ENCODE measurements at places on chromosomes 2 and 18.

- DNase-seq, result no peak
- no peaks in the 10 kb centered on the region for H3K4me1 ChIP-seq
- no peak overlapping the region for H3K27ac ChIP-seq
- H3K4me3 ChIP-seq, result no peak overlapping the region
Measured at GRCh38 chr2:70433315-70433714, 120.3 kb downstream of the TGFA start.

GRCh38 chr2:106644623-106645022, 157.5 kb downstream of the CD8B2 start:
- no peaks in the 10 kb centered on the region for H3K4me1 ChIP-seq
- H3K27me3 ChIP-seq, result no peaks in the 10 kb centered on the region
- H3K36me3 ChIP-seq, result no peaks in the 10 kb centered on the region

DNA sequence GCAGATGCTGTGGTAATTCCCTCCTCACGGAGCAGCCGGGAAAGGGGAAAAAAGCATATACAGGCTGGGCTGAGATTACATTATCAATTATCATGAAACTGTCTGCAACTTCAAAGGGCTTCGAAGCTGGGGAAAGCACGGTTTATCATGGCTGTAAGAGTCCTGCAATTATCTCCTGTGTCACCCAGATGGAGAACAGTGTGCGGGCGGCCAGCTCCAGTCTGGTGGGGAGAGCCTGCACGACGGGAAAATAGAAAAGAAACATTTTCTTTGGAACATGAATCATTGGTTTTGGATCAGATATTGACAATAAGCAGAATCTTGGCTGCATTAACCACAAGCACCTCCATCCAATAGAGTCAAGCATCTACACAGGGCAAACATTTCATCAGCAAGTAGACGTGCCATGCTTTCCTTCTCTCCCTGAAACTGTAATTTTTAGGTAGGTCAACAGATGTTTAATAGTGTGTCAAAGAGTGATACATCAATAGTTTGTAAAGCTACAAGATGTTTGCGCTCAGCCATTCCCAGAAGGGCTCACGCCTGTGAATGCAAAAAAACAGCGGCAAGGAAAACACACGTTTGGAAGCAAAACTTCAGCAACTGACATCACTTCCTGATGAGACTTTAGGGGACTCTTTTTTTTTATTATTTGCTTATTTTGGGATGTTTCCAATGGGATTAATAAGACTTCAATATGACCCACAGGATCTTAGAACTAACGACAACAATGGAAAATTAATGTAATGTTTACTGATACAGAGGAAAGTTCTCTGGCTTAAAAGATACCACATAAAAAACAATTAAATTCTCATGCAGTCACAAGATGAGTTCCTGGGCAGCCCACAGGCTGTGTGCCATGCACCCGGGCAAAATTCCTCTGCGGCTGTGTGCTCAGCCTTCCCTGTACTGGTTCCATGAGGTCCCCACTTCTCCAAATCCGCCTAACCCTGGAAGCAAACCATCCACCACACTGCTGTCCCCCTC, 111.0 kb upstream of the SALL3 start:
- no peak overlapping the region for H3K4me3 ChIP-seq
- H3K27ac ChIP-seq, result no peak overlapping the region
- no peaks in the 10 kb centered on the region for H3K36me3 ChIP-seq
- no peaks in the 10 kb centered on the region for H3K4me1 ChIP-seq

GRCh38 chr18:11880586-11881304, 27.4 kb downstream of the MPPE1 start:
- H3K27ac ChIP-seq, result no peak overlapping the region
- H3K4me1 ChIP-seq, result no peaks in the 10 kb centered on the region
- no peak for DNase-seq
- no peaks in the 10 kb centered on the region for H3K27me3 ChIP-seq
- no peaks in the 10 kb centered on the region for H3K36me3 ChIP-seq

DNA sequence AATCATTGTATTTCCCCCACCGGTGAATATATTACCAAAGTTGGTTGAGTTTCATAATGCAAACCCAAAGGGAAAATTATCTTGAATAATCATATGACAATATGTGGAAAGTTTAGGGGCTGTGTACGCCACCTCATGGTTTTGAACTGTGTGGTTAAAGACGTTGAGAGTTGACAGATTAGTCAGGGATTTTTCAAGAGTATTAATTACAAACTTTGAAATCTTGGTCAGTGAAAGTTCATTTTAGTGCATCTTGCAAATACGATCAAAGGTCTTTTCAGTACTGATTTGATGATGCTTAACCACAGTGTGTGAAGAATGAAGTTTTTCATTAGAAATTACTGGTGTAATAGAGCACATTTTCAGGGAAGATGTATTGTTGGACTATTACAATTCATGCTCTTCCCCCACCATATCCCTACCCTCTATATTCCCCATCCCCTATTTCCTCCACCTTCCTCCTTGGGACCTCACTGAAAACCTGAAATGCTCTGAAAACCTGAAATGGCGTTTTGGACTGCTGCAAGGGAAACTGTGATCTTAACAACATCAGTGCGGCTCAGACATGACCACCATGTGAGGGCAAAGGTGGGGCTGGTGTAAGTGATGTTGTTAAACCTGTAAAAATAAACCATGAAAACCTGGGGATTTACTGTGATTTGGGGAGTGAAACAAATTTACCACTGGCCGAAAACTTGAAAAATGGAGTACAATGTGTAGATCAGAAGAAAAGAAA, 4.5 kb upstream of the BCL2L11 start:
- no peak for DNase-seq
- H3K4me1 ChIP-seq, result peaks cover 41% of the 10 kb centered on the region
- H3K36me3 ChIP-seq, result no peaks in the 10 kb centered on the region

GRCh38 chr2:156896294-156896693, 361.2 kb upstream of the GALNT5 start:
- H3K36me3 ChIP-seq, result no peaks in the 10 kb centered on the region
- H3K27ac ChIP-seq, result no peak overlapping the region
- H3K4me3 ChIP-seq, result no peak overlapping the region
- no peaks in the 10 kb centered on the region for H3K27me3 ChIP-seq
- no peaks in the 10 kb centered on the region for H3K4me1 ChIP-seq

GRCh38 chr2:48755473-48755872, at the start of gene LHCGR:
Gene LHCGR, minus strand, starts transcription at chr2:48755724. Its CDS starts 53 bp downstream, at chr2:48755671.
- no peak within 1 kb of the TSS for H3K4me3 ChIP-seq
- no peak within 1 kb of the TSS for H3K27ac ChIP-seq
- no peaks in the 10 kb centered on the region for H3K4me1 ChIP-seq
- no peaks in the 10 kb centered on the region for H3K36me3 ChIP-seq
- peaks cover 7% of the 10 kb centered on the region for H3K27me3 ChIP-seq

GRCh38 chr2:137237055-137237454, 471.7 kb downstream of the THSD7B start:
- no peaks in the 10 kb centered on the region for H3K36me3 ChIP-seq
- no peaks in the 10 kb centered on the region for H3K4me1 ChIP-seq
- no peaks in the 10 kb centered on the region for H3K27me3 ChIP-seq
- no peak for DNase-seq

GRCh38 chr2:131641414-131642206, 113.9 kb downstream of the CCDC74A start:
- H3K27me3 ChIP-seq, result no peaks in the 10 kb centered on the region
- no peak overlapping the region for H3K4me3 ChIP-seq
- H3K4me1 ChIP-seq, result no peaks in the 10 kb centered on the region
- no peaks in the 10 kb centered on the region for H3K36me3 ChIP-seq
- no peak for DNase-seq

GRCh38 chr2:216752855-216753505, 57.6 kb upstream of the IGFBP5 start:
- no peak for DNase-seq
- peaks cover 49% of the 10 kb centered on the region for H3K4me1 ChIP-seq
- no peak overlapping the region for H3K4me3 ChIP-seq

DNA sequence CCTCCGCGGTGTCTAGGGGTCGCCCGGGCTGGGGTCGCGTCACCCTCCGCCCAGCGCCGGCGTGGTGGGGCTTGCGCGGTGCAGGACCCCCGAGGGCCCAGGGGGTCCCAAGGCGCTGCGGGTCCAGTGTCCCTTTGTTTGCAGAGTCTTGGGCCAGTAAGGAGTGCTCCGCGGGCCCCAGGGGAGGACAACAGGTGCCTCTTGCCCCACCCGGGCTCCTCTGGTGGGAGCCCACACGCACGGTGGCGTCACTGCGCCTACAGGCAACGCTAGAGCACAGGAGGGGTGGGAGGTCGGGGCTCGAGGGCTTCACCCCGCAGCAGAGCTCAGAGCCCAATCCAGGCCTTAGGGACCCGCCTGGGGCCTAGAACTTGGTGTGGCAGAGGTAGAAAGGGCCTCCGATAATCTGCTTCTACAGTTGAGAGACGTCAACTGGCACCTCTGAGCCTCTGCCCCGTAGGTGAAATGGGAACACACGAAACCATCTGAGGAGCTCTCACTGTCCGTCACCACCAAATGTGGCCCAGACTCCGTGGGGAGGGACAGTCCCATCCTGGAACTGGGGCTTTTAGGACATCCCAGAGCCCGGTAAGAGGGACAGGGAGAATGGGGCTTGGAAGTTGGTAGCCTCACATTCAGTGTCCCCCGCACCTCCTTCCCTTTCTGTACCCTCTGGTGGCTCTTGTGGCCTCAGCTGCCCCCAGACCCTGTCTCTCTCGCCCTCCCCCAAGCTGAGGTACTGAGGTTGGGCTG, 1.4 kb downstream of the ARID5A start:
- H3K4me3 ChIP-seq, result peak overlapping the region; percentile 94
- peak overlapping the region; percentile 97 for H3K27ac ChIP-seq
- no peaks in the 10 kb centered on the region for H3K36me3 ChIP-seq
- H3K4me1 ChIP-seq, result peaks cover 81% of the 10 kb centered on the region
- DNase-seq, result no peak

DNA sequence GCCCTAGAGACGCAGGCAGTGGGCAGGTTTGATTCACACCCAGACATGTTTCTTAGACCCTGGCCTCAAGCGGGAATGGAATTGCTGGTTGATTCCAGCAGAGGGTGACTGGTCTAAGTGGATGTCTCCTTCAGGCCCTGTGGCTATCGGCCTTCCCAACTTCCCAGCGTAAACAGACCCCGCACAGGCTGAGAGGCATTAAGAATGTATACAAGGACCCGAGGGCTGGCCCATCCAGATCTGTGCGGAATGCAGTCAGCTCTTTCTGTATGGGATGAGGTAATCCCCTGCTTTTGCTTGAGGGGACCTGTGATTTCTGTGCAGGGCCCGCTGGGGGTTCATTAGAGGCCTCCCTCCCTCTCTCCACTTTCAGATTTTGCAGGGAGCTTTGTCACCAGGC, 6.5 kb downstream of the ACKR3 start:
- no peaks in the 10 kb centered on the region for H3K27me3 ChIP-seq
- DNase-seq, result peak; percentile 61
- H3K4me1 ChIP-seq, result peaks cover 30% of the 10 kb centered on the region

DNA sequence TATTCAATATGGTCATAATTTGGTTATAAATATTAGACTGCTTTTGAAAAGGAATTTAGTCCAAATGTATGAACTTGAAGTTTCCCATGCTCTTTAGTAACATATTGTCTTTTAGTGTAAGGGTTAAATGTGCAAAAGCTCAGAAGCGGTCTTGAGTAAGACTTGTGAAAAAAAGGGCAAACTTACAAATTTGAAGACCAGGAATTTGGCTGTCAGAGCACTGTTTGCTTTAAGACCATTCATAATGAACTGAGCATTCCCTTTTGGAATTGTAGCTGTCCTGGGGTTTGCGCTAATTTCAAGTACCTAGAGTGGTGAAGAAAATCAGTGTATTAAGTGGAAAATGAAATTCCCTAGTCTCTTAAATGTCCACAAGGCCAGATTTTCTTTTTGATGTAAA, 6.9 kb upstream of the ZEB2 start:
- peak overlapping the region; percentile 27 for H3K27ac ChIP-seq
- no peak overlapping the region for H3K4me3 ChIP-seq
- H3K27me3 ChIP-seq, result peaks cover 48% of the 10 kb centered on the region
- peaks cover 14% of the 10 kb centered on the region for H3K4me1 ChIP-seq

Measured in sigmoid colon (tissue), 7 donors.